Neural crest cell (in vitro differentiated cells): ENCODE measurements at places on chromosomes 16 and 17.

DNA sequence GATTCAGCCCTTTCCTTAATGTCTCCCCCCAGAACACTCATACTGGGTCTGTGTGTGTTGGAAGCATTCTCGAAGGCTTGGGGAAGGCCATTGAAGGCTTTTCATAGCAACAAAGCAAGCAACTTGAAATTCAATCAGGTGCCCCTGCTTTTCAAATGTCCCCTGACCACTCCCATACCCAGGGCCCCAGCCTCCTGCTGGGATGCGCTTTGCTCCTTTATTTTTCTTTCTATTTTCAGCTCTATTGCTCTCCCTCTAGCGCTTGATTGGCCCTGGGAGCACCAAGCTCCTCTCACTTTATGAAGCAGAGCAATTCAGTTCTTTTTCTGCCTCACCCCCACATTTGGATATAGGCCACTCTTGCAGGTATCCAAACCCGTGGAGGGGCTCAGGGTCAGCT, 92.0 kb downstream of the WSCD1 start:
- no peak for DNase-seq

- DNase-seq, result no peak
Measured at GRCh38 chr17:50076591-50077235, 18.4 kb upstream of the PDK2 start.

GRCh38 chr17:38511150-38512108, 83.2 kb downstream of the ARHGAP23 start:
- DNase-seq, result no peak

GRCh38 chr17:3025421-3026124, 37.8 kb downstream of the OR1D5 start:
- no peak for DNase-seq

DNA sequence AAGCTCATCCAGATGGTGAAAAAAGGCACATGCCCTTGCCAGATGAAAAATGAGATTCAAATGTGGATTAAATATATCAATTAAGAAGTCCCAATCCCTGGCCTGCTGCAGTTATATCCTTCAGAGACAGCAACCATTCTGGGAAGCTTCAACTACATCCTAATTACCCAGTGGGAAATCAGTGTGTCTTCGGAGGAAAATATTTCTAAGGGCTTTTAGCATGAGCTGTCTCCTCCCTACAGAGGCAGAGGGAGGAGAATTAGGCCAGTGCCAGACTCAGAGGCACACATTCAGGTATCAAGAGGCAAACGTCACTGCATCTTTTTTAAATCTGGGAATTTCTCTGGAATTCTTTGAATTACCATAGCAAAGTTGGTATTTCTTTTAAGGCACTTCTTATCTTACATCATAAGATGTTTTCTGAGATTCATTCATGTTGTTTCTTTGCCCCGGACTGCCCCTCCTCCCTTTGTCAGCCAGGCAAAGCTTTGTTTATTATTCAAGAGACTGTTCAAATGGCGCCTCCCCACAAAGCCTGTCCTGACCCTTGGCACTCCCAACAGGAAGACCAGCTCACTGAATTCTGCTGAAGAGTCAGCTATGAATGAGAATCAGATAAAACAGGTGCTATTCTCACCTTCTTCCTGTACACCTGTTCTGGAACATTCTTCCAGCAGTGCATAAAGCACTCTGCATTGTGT, 38.3 kb upstream of the SMPD3 start:
- no peak for DNase-seq

DNA sequence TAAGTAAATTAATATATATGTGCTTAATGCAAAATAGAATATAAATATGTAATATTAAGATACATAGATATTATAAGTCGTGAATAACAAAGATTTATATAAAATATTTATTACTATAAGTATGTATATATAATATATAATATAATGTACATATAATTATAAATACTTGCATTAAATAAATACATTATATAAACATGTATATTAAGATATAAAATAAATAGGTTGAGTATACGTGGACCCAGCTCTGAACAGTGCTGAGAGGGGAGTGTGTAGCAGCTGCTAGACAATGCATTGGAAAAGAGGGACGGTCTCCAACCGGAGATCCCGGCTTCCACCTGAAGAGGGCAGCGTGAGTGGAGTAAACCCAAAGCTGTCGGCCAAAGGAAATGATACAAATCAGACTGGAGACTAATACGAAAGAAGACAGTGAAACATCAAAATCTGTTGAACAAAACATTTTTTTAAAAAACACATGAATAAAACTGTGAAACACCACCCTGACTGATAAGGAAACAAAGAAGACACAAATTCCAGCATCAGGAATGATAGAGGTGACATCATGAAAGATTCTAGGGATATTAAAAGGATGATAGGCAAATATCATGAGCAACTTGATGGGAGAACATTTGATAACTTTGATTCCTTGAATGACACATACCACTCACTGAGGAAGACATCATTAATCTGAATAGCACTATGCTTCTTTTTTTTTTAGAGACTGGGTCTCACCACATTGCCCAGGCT, 125.4 kb upstream of the CHMP6 start:
- DNase-seq, result peak; percentile 83

DNA sequence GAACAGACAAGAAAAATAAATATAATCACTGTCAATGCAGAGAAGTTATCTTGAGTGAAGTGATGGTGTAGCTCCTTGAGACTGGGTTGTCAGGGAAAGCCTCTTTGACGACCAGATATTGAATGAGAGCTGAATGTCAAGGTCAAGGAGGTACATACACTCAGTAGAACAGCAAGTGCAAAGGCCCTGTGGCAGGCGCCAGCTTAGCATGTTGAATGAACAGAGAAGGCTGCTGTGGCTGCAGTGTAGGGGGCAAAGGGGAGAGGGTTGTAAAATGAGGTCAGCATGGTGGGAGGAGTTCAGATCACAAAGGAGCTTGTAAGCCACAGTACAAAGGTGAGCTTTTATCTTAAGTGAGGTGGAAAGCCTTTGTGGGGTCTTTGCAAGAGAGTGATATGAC, 111.5 kb downstream of the ZFHX3 start:
- DNase-seq, result no peak

DNA sequence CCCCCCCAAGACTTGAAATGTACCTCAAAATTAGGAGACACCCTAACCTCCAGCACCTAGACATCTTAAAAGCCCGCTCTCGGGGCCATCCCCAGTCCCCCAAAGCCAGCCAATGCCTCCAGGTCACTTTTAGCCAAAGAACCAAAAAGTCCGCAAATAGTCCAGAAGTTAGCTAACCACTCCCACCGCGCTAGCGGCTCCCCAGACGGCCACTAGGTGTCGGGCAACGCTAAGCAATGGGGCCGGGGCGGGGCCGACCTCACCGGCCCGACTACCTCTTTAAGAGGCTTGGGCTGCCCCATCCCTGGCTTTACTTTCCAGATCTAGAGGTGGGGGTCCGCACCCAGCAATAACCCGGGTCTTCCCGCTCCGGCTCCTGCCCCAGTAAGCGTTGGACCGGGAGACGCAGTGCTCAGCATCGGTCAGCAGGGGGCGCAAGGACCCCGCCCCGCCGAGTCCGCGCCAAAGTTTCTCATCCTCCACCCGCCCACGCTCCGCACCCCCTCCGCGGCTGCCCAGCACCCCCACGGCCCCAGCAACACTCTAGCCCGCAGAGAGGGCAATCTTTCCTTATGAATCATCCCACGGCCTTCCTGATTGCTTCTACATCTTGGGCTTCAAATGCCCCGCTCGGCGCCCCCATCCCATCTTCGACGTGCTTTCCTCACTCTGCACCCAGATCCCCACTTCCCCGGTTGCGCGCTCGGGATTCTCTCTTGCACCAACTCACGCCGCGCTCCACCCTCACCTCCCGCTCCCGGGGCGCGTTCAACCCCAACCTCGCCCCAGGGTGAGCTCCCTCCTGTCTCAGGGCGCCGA, 765 bp downstream of the COL1A1 start:
- DNase-seq, result peak; percentile 83

DNA sequence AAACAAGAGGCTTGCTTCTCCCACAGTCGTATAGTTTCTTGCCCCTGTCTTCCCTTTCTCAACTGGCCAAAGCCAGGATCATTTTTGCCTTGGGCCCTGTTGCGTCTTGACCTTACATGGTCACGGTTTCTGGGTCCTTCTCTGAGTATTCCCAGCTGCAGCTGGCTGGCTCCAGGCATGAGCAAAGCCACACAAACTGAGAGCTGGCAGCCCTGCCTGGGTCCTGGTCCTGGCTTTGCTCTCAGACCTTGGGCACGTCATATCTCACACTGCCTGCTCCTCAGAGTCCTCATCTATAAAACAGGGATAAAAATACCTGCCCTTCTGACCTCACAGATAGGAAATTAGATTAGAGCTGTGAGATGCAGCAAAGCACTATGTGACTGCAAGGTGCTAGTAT, 277.6 kb downstream of the CBLN1 start:
- DNase-seq, result no peak

DNA sequence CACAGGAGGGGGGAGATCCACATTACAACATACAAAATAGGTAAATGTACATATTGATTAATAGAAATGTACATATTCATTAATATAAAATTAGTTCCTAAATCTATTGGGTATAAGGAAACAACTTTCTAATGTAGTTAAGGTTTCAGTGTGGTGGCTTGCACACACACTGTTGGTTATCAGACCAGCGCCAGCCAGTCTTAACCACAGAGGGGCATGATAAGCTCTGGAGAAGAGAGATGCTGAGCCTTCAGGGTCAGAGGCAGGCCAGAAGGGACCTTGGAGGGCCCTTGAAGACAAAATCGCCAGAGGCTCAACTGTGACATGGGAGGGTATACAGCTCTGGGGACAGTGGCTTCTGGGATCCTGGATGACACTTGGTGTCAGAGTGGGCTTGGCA, 10.9 kb upstream of the ZFP90 start:
- DNase-seq, result no peak

DNA sequence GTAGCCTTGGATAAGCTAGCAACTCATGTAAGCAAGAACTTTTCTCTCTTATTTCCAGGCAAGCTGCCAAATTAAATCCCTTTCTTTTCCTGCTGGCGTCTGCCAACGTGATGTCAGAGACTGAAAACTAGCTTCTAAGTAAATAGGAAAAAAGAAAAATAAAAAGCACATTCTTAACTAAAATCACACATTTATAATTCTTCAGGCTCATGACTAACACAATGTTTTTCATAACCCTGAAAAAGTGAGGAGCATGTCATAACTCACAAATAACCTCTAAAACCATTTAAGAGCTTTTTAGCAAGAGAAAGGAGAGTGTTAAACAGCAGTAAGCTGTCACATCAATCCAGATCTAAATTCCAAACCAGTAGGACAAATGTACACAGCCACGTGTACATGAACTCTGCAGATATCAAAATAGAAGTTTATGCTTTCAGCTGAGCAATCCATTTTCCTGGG, 110.0 kb downstream of the N4BP1 start:
- no peak for DNase-seq

DNA sequence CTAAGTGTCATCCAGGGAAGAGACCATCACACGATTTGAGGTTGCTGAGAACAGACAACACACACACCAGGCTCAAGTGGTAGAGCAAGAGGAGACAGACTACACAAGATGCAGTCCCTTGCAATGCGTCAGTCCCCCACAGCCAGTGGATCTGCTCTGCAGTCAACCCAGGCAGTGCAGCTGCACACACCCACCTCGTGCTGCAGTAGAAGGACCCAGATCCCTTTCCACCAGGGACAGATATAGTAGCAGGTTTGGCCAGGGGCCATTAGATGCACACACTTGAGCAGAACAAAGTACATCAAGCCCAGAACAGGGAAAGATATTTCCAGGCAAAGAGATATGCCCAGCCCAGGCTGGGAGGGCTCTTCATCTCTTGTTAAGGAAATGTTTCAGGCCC, 112.9 kb downstream of the GRIN2A start:
- no peak for DNase-seq

GRCh38 chr17:12395733-12396354, 269.8 kb upstream of the MYOCD start:
- DNase-seq, result peak; percentile 27

GRCh38 chr17:81403671-81404534, 8.6 kb downstream of the BAHCC1 start:
- DNase-seq, result no peak
